ENCODE measurements at places on chromosomes 5 and 9.

GRCh38 chr5:159444441-159445082 is 114.3 kb upstream of the IL12B start:
- no peak for DNase-seq

DNA sequence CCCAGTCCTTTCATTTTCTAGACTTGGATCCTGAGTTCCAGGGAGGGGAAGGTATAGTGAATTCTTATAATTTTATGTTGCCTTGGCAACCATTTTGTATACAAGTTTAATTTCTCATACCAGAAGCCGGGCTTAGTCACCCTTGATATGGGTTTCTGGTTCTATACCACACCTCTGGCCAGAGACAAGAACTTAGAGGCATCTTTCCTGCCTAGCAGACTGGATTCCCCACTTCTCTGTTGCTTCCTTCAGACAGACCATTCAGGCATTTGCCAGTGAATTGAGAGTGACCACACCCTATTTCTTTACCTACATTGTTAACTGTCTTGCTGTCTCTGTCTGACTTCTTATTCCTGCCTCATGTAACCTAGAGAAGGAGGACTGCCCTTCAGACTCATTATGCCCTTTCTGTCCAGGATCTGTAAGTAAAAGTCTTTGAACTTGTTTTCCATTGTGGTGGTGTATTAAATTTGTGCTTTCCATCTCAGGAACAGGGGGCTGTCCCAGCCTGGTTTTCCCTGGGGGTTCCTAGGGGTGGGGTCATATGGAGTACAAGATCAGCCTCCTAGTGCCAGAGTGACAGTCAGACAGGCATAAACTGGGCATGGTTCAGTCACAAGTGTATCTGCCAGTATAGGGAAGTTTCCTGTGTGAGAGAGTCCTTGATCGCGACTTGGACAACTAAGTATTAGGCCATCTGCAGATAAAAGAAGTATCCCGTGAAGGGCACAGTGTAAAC is 27.4 kb downstream of the TNFSF8 start:
- DNase-seq = no peak

- no peak for DNase-seq
Measured at GRCh38 chr9:126144196-126144595, 182.4 kb upstream of the MVB12B start.

GRCh38 chr5:121954086-121954485 is 7.7 kb upstream of the SRFBP1 start:
- DNase-seq = no peak

GRCh38 chr9:569296-569695 is 272.2 kb upstream of the DMRT1 start:
- DNase-seq = no peak

DNA sequence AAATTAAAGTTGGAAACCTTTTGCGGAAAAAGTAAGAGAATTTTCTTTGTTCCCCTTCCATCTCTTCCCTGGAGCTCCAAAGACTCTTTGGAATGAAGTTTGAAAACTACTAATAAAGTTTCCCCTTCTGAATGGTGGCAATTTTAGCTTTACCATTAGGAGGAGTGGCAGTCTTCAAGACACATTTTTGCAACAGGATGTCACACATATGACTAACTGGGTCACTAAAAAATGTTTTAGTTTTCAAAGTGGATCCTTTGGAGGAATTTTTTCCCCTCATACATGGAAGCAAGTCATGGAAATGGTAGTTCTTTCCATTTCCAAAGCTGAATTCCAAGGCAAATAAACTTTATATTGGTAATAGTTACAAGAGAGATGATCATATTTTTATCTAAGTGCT is 15.6 kb downstream of the FBXO4 start:
- DNase-seq = no peak

- no peak for DNase-seq
Measured at GRCh38 chr9:115439641-115440040, 321.7 kb upstream of the TNC start.

DNA sequence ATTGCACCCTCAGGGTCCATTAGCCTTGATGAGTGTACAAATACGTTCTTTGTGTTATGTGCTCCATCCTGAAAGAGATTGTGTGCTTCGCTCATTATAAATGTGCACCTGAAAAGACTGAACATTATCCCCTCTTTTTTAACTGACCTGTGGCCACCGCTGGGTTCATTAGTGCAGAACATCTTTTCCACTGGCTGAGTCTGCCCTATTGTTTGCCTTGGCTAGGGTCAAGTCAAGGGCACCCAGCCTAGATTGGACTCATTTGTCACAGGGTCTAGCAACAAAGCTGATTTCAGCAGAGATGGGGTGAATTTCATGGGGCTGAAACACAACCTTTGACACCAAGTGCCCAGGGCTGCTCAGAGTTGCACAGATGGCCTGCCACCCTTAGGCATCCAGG is 764.1 kb upstream of the ARRDC3 start:
- no peak for DNase-seq

- no peak for DNase-seq
Measured at GRCh38 chr5:131974622-131974955, 29.1 kb upstream of the MEIKIN start.

- no peak for DNase-seq
Measured at GRCh38 chr9:30140407-30140806, 2244.0 kb upstream of the ACO1 start.
